ENCODE measurements at places on chromosomes 1 and 21. TPM values are rescaled to one million over a fixed set of nuclear protein-coding genes. Genes with fewer than 3 reads are reported as not detected.
A peak's percentile ranks its signal among the peaks of the same experiment; 100 is the strongest.

- DNase-seq, result no peak
These were observed 3.0 kb upstream of the TUFT1 start for GRCh38 chr1:151537112-151537511.

DNA sequence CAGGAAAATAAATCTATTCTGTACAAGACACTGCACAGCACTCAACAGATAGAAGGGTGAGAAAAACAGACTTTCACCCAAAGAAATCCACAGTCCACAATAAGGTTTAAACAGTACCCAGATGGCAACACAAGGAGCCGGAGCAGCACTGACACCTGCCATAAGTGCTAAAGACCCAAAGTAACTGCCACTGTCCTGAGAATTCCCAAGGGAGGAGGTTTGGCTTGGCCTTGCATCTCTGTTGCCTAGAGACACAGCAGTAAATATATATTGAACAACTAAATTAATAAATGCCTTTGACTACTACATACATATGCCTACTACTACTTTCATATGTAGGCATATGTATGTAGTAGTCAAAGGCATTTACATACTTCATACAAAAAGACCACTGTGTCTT, 68.0 kb downstream of the VAV3 start:
- DNase-seq, result no peak

DNA sequence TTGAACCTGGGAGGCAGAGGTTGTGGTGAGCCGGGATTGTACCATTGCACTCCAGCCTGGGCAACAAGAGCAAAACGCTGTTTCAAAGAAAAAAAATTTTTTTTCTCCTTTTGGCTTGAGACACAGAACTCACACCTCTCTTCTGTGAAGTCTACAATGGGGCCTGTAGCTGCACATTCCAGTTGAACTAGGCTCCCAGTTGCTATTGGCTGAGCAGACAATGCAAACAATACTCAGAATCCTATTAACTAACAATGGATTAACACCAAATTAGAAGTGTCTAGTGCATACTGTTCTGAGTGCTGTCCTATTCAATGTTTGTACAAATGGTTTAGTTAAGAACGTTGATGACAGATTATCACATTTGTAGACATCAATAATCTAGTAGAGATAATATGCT, 17.6 kb upstream of the MCL1 start:
- no peak for DNase-seq

- no peak for DNase-seq
These were observed 188.9 kb upstream of the PLXNA2 start for GRCh38 chr1:208433086-208433485.

Gene TMPRSS2
- 1.7 TPM for polyA plus RNA-seq

GRCh38 chr1:23290836-23291565, 53.1 kb downstream of the HNRNPR start:
- DNase-seq, result no peak

- no peak for DNase-seq
These were observed 204.0 kb upstream of the C21orf91 start for GRCh38 chr21:18023157-18023556.

DNA sequence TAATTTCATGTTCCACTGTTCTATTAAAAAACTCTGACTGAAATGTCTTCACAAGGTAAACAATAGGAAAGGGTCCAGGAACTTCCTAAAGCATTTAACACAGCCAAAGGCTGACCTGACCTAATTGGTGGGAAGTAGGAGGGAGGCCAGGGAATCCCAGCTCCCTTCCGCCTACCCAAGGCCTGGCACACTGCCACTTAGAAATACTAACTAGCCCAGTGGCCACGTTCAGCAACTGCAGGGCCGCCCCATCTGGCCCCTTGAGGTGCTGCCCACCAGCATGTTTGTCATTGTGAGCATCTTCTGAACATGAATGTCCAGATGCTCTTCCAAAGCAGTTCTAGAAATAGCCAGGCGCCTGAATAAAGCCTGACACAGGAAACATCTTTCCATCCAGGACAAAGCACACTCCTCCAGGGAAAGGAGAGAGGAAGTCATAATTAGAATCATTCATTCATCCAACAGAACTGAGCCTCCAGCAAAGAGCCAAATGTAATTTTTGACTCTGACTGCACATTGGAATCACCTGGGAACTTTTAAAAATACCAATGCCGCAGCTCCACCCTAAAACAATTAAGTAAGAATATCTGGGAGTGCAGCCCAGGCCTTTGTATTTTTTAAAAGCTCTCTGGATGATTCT, 44.6 kb upstream of the BCL9 start:
- no peak for DNase-seq

- DNase-seq, result no peak
These were observed 96.6 kb downstream of the PTPN14 start for GRCh38 chr1:214454569-214455396.

- DNase-seq, result no peak
These were observed 673 bp downstream of the CD46 start for GRCh38 chr1:207752456-207752998.

Gene ECE1
- polyA plus RNA-seq, result 54.0 TPM

Gene EDARADD
- 2.1 TPM for polyA plus RNA-seq

DNA sequence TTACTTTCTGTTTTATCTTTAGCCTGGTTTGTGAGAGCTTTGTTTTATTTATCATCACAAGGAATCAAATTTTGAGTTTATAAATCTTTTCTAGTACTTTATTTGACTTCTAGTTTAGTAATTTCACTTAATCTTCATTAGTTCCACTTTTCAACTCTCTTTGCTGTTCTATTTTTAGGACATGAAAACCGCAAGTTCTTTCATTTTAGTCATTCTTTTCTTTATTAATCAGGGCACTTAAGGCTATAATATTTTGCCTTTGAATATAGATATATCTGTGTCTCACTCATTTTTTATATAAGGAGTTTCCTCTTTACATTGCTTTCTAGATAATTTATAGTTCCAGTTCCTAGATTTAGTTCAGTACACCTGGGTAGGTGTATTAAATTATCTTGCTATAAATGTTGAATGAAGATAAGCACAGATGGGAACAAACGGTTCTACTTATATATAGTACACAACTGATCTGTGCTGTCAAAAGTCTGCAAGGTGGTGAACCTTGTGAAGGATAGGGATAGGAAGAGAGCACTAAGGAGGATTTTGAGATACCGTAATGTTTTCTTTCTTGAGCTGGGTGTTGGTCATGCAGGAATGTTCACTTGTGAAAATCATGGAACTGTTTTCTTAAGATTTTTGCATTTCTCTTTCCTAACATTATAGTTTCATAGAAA, 402.3 kb downstream of the RYR2 start:
- DNase-seq, result no peak

GRCh38 chr1:240946926-240947325, 335.0 kb upstream of the GREM2 start:
- peak; percentile 5 for DNase-seq

- DNase-seq, result no peak
These were observed 1.4 kb upstream of the STMN1 start for GRCh38 chr1:25907601-25908000.

GRCh38 chr1:35577071-35577998, 4.2 kb downstream of the TFAP2E start:
- DNase-seq, result no peak

- DNase-seq, result no peak
These were observed 62.5 kb upstream of the BARHL2 start for GRCh38 chr1:90779573-90779972.

- no peak for DNase-seq
These were observed 15.1 kb downstream of the ERRFI1 start for GRCh38 chr1:8011016-8011415.

Gene NBPF10
- polyA plus RNA-seq, result 1.1 TPM

DNA sequence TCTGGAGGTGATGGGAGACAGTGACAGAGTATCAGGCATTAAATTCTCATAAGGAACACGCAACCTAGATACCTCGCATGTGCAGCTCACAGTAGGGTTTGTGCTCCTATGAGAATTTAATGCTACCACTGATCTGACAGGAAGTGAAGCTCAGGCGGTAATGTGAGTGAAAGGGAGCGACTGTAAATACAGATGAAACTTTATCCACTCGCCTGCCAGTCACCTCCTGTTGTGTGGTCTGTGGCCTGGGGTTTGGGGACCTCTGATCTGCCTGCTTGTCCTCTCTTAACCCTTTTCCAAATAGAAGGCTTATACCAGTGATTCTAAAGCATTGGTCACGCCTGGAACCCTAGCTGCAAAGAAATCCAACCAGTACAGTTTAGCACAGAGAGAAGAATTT, 15.3 kb downstream of the GABPA start:
- DNase-seq, result no peak

DNA sequence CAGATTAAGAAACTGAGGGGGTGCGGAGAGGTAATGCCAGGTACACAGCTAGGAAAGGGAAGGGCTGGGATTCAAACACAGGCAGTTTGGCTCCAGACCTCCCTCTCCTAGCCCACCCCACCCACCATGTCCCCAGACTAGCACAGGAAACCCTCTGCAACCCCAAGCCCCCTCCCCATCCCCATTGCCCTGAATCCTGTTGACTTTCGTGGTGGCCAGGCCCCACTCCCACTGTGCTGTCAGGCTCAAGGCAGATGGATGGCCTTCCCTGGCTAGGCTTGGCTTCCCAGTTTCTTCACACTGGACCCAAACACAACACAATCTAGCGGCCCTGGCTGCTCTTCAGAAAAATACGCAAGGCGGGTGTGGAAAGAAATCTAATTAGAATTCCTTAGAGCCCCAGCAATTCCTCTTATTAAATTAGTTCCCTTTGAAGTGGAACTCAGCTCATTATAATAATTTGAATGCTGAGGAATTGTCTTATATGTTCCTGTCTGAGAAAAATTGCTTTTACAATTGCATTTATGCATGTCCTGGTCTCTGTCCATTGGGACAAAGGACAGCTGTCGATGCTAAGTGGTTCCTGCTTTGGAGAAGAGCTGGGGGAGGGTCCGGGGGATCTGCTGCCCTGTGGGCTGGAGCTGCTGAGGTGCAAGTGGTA, 97.4 kb downstream of the SYF2 start:
- no peak for DNase-seq

DNA sequence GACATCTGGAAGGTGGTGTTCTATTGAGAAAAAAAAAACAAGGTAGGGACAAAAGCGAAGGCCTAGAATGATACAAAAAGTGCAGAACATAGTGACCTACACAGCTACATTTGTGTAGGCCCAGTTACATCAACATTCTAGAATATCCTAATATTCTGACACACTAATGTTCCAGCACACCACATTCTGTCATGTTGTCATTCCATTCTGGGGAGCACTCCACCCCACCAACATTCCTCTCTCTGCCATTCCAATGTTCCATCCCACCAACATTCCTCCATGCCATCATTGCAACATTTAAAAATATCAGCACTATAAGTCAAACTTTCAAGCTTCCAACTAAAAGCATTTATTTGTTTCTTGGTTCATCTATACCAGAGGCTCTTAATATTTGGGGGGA, 28.5 kb downstream of the COA7 start:
- DNase-seq, result no peak

DNA sequence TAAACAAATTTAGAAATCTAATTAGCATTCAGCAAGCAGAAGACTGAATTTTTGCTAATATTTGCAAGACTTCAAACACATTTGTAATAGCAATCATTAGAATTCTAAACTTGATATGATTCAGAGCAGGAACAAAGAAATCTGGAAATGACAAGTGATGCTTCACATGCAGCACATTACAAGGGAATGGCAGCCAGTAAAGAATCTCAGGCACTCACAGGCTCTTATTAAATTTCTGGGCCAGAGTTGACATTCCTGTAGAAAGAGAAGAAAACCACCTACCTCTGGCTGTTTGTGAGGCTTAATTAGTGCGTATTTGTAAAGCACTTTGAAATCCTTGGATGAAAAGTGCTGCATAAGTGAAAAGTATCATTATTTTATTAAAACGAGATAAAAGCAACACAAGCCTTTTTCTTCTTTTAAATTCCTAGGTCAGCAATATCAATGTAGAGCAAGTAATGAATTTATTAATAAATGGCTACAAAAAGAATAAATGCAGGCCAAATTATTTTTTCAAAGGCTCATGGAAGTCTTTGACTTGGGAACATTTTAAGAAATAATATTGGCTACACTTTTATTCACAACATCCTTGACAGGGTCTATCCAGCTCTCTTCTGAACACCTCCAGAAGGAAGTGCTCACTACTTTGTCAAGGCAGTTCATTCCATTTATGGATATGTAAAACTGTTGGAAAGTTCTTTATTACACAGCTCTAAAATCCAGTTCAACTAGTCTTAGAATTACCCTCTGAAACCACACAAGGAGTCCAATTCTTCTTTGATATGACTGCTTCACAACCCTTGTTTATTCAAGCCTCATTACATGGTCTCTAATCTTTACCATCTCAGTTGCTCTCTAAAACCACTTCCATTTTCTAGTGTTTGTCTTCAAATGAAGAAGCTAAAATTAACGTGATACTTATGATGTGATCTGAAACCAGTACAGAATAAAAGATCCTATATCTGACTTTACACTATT, 32.1 kb upstream of the SCYL3 start:
- no peak for DNase-seq

Gene MMP23B
- 25.5 TPM for polyA plus RNA-seq

Gene USP33
- polyA plus RNA-seq, result 55.9 TPM

DNA sequence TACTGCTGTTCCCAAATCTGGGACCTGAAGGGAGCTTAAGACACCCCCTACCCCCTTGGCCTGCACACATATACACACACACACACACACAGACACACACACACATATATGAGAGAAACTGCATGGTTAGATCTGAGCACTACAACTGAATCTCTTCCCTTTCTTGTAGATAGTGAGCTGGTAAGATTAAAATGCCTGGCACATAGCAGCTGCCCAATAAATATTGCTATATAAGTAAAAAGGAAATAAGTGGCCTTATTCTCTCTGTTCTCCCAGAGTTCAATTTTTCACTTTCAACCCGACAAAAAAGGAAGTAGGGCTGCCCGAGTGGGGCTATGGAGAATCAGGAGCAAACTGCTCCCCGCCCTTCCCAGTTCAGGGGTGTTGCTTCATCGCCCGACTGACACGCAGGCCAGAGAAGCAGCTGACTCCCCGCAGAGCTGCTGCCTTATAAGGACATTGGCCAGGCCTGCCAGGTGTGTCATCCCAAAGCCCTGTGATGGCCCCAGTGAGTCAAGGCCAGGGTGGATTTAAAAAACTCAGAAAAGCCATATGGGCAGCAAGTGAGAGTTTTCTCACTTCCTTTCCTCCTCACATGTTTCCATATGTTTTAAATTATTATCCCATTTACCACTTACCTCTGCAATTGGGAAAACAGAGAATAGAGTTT, 106.5 kb upstream of the SLC44A3 start:
- DNase-seq, result peak; percentile 62

- no peak for DNase-seq
These were observed 86.5 kb upstream of the IPO9 start for GRCh38 chr1:201742476-201742875.

DNA sequence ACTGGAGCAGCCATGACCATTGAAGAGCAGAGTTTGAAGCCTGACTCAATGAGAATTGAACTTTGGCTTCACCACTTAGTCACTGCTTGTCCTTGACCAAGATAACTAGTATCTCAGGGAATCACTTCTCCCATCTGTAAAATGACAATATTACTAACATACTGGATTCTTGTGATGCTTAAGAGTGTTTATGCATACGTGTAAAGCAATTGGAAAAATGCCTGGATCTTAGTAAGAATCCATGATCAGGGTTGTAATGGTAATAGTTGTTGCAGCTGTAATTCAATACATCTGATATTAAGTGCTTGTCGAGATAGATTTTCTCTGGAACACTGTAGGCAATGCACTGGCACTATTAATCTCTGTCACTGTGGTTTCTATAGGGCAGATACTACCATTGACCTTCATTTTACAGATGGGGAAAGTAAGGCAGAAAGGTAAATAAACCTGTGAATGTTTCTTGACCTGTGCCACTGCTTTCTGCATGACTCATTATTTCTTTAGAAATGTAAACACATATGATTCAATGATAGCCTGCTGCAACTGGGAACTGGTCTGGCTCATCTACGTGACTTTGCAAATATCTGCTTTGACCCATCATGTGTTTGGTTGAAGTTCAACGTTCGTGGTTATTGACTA, 662.5 kb downstream of the PLA2G4A start:
- no peak for DNase-seq

Gene C1orf122
- not detected for polyA plus RNA-seq

Gene MAN1C1
- polyA plus RNA-seq, result 11.6 TPM

Gene SF3B4
- 63.1 TPM for polyA plus RNA-seq

Gene CFH
- not detected for polyA plus RNA-seq
